ENCODE measurements at places on chromosomes 2 and 18. TPM values are rescaled to one million over a fixed set of nuclear protein-coding genes. Genes with fewer than 3 reads are reported as not detected.

Gene ANKRD30BL
- total RNA-seq = 11.2 TPM

Gene FOXD4L1
- not detected for total RNA-seq

Gene HOXD3
- total RNA-seq = 25.1 TPM

Gene REG3G
- total RNA-seq = not detected

Gene C2orf15
- total RNA-seq = not detected

GRCh38 chr2:137947032-137947727 is 17.1 kb upstream of the HNMT start:
- DNase-seq = no peak

DNA sequence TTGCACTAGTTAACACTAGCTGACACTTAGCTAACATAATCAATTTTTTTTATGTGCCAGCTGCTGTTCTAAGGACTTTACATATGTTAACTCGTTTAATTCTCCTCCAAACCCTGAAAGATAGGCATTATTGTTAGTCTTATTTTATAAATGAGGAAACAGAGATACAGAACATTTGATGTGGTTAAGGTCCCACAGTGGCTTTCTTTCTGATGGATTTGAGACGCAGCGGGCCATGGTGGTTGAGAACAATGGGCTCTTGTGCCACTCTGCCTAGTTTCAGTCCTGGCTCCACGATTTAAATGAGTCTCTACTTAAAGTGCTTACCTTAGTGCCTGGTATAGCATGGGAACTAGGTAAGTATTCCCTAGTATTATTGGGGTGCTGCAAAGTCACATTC is 201.9 kb upstream of the SPRED2 start:
- DNase-seq = no peak

DNA sequence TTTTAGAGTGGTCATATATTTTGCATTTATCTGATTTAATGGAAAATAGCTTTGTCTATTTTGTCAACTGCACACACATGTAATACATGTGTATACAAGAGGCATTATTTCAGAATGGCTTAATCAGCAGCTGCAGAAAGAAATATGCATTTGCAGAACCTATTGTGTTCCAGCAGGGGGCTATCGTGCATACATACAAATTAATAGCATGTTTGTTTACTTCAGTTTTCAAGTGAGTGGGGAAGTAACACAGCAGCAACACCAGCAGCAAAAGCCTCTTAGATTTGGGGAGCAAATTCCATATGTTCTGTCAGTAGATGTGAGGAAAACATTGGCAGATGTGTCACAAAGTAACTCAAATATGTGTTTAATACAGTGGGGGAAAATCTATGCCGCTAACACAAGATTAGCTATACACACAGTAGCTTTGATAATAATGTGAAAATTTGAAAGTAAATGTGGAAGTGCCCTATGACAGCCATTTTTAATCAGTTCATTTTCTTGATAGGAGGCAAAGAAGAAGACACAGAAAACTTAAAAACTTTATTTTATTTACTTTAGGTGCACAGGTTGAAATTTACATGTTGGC is 218.1 kb downstream of the WDR7 start:
- DNase-seq = no peak

DNA sequence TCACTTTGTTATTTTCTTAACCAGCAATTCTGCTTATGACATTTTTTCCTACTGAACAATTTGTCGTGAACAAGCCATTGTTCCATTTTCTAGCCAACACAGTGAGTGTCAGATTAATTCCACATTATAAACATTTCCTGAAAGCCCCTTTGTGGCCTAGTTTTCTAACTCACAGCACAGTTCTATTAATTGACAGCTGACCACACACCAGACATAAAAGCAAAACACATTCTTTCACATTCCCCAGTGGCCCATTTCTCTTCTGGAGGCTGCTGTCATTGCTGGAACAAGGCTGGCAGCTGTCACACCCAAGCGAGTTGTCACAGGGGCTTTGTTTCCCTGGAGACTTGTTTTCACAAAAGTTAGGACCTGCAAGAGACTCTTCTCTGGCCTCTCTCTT is 50.7 kb downstream of the RNF152 start:
- no peak for DNase-seq

All from uterus (tissue), 4 donors.